ENCODE measurements at places on chromosomes 2 and 18.

DNA sequence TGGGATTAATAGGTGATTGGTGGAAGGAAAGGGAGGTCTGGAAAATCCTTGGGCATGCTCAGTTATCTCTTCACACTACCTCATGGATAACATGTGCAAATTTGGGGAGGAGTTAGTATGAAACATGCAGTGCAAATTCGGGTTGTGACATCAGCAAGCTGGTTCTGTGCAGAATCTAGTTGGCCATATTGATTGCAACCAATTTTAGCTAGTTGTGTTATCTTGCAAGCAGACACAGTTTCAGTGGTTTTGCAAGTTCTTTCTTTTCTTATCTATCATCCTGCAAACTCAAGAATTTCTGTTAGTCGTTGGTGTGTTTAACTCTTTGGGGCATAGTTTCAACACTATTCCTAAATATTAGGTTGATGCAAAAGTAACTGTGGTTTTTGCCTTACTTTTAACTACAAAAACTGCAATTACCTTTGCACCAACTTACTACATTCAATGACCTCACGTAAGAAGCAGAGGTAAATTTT lies 135.4 kb downstream of the PTH2R start:
- DNase-seq: no peak

DNA sequence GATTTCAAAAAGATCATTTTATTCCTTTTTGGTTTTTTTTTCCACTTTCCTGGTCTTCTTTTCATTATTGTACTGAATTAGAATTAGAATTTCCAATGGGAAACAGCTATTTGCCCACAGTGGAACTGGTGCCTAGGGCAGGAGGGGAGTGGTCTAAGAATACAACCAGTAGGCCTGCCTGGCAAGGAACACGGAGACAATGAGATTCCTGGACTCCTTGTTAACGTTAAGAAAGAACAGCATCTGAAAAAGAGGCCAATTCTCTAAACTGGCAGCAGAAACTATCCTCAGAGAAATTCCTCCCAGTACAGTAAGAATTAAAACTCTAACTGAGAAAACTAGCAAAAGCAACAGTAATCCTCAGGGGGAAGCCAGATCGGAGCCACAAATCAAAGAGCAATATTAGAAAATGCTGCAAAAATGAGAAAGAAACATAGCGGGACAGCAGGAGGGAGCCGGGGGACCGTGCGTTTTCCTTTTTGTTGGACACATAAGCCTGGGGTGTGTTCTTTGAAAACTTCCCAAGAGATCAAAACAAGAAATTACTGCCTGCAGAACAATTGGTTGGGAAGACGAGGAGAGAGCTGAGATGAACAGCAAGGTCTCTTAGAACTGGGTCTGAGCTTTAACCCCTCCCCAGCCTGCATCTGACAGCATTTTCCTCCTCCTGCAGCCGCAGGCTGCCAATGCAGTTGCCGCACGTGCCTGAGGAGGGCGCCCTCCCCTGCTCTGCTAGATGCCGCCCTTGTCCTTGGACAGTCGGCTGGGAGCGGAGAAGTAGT lies 776.0 kb downstream of the TSN start:
- no peak for DNase-seq

- no peak for DNase-seq
These were observed 20.6 kb upstream of the EPAS1 start for GRCh38 chr2:46276642-46277041.

- DNase-seq: no peak
These were observed 960.1 kb downstream of the CPS1 start for GRCh38 chr2:211516537-211516936.

- DNase-seq: no peak
These were observed 120.1 kb downstream of the CACNB4 start for GRCh38 chr2:151978709-151979108.

GRCh38 chr2:181441670-181442069 lies 15.5 kb upstream of the ITGA4 start:
- DNase-seq: no peak

- no peak for DNase-seq
These were observed 429.5 kb downstream of the CCDC85A start for GRCh38 chr2:56613254-56613653.

GRCh38 chr18:77608807-77609206 lies 359.2 kb downstream of the GALR1 start:
- no peak for DNase-seq

DNA sequence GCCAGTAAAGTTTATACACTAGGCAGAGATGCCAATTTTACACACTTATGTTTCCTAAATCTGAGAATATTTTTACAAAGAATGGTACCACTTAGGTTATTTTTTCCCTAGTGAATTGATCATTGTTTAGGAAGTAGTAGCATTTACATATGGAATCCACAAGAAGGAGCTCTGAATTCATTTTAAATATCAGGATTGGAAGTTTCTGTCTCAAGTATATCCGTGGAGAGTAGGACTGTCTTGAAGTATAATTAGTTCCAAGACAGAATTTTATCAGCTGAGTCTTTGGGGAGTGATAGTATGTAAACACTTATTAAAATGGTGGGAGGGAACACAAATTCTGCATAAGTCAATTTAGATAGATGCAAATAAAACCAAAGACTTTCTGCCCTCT lies 82.3 kb upstream of the FAM98A start:
- DNase-seq: no peak

DNA sequence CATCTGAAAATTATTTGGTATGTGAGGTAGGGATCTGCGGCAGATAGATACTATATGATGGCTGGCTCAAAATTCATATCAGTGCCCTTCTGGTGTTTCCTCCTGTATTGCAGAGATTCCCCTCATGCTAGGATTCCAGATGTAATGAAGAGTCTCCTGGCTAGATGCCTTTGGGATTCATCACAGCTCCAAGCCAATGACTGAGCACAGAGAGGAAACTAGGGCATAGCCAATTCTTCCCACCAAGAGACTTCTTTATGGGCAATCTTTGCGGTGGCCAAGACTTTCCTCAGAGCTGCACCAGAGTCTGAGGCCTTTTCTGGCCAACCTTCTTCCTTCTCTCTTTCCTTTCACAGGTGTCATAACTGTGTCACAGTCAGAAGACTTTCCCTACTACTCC lies 25.5 kb upstream of the CIB4 start:
- no peak for DNase-seq

DNA sequence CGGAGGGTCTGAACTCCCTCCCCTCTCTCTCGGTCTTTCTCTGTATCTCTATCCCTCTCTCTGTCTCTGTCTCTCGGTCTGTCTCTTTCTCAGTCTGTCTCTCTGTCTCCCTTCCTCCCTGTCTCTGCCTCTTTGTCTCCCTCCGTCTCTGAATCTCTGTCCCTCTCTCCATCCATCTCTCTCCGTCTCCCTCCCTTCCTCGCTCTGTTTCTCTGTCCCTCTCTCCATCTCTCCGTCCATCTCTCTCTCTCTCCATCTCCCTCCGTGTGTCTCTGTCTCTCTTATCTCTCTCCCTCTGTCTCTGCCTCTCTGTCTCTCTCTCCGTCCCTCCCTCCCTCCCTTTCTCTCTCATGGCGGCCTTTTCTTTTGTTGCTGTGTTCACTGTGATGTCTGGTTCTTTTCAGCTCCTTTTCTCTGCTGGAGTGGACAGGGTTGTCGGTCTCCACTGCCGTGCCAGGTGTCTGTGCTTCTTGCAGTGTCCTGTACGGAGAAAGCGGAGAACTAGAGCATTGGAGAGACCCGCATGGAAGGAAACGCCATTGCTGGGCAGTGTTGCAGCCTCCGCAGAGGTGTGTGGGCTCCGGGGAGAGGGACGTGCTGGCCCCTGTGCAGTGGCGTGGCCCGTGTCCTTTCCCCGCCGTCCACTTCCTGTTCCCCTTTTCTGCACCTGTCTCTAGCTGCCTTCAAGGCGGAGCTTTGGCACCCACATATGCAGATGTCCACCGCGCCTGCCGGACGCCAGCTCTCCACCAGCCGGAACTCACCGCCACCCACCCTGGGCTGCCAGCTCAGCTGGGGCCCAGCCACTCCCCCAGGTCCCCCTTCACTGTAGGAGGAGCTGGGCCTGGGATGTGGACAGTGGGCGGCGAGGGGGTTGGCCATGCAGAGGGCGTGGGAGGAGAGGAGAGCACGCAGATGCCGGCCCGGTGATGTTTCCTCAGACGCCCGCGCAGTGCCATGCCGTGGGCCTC lies 113.1 kb downstream of the NFATC1 start:
- DNase-seq: no peak

DNA sequence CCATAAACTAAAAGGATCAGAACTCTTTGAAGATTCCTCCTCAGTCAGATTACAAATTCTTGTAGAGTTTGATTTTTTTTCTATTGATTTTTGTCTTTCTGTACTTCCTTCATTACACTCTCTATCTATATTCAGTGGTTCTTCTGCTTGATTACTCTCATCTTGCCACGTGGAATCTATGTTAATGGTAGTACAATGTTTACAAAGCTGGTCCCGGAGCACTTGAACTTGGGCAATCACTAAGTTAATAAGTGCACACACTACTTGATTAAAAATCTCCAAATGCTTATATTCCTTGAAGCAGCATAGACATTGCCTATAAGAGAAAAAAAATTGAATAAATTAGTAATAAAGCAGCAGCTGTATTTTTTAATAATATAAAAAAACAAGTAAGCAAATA lies 65.1 kb downstream of the USP34 start:
- DNase-seq: no peak

DNA sequence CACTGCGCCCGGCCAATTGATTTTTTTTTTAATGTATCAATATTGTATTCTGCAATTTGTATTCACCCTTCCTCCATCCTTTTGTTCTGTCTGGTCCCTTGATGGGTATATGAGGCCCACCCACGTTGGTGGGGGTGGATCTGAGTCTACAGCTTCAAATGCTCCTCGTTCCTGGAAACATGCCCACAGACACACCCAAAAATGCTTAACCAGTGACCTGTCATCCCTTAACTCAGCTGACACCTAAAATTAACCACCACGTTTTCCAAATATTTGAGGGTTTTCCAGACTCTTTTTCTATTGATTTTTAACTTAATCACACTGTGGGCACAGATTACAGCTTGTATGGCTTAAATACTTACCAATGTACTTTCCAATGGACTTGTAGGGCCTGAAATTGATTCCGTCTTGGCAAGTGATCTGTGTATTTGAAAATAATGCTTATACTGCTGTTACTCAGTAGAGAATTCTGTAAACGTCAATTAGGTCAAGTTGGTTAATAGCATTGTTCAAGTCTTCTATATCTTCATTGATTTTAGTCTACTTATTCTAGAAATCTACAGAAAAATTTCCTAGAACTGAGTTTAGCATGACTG lies 34.4 kb upstream of the CYP27C1 start:
- no peak for DNase-seq

GRCh38 chr2:82000606-82001005 lies 1696.1 kb upstream of the LRRTM1 start:
- DNase-seq: no peak

DNA sequence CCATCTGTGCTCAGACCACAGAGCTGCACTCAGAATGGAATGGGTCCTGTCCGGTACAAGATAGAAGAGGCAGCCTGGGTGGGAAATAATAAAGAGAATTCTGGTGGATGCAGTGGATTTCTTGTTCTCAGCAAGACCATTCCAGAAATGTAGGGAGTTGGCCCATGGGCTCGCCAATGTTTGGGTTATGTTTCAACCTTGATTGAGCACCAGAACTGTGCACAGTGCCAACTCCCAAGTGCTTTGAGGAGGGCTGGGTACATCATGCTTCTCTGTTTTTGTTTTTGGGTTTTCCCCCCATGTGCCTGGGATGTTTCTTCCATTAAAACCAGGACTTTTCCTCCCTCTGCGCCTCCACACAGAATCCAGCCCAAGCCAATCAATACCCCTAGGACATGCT lies 304.1 kb downstream of the TNS1 start:
- DNase-seq: no peak

DNA sequence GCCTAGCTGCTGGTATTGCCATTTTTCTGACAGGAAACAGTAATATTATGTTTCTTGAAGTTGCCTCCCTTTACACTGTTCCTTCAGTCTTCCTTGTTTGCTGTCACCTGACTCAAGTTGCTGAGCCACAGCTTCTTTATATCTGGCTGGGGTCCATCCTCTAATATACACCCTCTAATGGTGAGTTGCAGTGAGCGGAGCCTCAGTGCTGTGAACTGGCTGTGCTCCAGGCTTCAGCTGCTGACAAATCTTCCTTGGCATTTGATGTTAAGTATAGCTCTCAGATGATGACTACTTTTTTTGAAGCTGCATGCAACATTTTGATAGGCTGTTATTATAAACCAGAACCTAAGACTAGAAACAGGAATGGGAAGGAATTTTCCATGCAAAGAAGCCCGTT lies 366.7 kb downstream of the NUP35 start:
- no peak for DNase-seq

- DNase-seq: no peak
These were observed 137.6 kb upstream of the ALPP start for GRCh38 chr2:232240906-232241305.

- no peak for DNase-seq
These were observed 678.9 kb upstream of the LRRTM4 start for GRCh38 chr2:78201064-78201575.

- no peak for DNase-seq
These were observed 123.1 kb downstream of the SOCS6 start for GRCh38 chr18:70411876-70412435.

DNA sequence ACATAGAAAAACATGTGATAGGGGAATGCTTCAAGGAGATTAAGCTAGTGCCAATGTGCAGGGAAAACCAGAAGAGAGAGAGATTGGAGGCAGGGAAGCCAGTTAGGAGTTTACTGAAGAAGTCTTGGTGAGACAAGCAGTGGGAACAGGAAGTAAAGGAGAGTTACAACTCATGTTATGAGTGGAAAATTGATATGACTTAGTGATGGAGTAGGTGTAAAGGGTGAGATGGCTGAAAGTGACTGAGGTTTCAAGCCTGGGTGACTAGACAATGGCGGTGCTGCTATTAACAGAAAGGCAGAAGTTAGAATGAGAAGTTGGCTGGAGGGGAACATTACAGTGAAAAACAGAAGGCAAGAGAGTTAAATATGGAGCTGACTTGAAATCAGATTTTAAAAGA lies 16.5 kb downstream of the DOK1 start:
- no peak for DNase-seq

DNA sequence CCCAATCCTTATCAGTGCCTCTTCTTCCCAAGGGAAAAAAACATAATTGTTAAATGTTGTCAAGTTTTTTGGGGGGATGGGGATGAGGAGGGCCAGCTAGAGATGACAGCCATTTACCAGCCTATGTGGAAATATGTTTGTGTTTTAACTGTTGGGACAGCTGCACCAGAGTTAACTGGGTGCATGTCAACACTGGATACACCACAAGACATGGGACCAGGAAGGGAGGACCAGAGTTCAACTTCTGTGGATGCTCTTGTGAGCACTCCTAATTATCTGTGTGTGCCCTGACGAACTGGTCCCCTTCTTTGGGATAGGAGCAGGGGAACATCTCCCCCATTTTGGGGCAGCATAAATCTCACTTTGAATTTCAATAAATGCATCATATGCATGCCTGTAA lies 66.1 kb upstream of the FZD5 start:
- no peak for DNase-seq
